ENCODE measurements at places on chromosomes 2 and 18.

DNA sequence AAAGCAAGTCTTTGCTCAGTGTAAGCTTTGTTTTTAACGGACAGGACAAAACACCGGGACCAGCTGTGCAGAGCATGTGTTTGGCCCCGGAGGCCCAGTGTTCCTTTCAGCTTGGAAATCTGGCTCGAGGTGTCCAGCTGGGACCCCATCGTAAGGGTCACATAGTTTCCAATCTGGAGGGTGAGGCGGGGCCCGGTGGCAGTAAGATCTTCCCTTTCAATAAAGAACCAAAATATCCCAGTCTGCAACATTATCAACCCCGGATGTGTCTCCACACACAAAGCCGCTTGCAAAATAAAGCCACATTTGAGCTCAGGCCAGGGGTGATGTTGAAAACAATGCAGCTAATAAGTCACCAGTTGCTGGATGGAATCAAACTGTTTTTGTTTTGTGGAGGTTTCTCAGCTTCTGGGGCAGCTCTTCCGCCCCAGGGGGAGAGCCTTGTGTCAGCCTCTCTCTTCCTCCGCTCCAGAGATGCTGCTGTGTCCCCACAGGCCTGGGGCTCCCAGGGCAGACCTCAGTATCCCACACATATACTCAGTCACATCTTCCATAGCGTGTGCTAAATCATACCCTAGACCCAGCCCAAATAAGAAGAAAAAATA, 138.6 kb upstream of the GLI2 start:
- no peak for DNase-seq

- DNase-seq: no peak
These were observed 1.2 kb upstream of the CCDC88A start for GRCh38 chr2:55420871-55421270.

GRCh38 chr2:106566050-106566449, 78.9 kb downstream of the CD8B2 start:
- DNase-seq: no peak

DNA sequence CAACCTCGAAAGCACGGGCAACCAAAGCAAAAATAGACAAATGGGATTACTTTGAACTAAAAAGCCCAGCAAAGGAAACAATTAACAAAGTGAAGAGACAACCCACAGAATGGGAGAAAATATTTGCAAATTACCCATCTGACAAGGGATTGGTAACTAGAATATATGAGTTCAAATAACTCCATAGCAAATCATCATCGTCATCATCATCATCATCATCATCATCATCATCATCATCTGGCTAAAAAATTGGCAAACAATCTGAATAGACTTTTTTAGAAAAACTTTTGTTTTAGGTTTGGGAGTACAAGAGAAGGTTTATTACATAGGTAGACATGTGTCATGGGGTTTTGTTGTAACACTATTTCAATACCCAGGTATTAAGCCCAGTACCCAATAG, 1239.3 kb upstream of the FAM98A start:
- no peak for DNase-seq

DNA sequence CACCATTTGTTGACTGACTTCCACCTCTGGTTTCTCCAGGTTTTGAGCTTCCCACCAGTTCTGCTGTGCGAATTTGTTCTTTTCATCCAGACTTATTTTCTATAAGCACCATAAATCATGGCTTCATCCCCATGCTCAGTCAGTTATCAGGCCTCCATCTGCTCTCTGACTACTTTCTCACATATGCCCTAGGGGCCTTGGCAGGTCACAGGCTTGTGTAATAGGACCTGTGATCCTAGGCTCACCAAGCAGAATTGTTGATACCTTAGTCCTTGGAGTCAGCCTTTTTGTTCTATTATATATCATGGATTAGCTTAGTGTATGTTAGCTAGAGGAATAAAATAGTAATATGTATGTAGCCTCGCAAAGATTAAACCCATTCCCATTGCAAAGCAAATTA, 284.2 kb upstream of the TANK start:
- no peak for DNase-seq

GRCh38 chr2:236090027-236090382, 78.2 kb downstream of the GBX2 start:
- DNase-seq: no peak

- no peak for DNase-seq
These were observed 15.2 kb upstream of the GALM start for GRCh38 chr2:38650717-38651116.

DNA sequence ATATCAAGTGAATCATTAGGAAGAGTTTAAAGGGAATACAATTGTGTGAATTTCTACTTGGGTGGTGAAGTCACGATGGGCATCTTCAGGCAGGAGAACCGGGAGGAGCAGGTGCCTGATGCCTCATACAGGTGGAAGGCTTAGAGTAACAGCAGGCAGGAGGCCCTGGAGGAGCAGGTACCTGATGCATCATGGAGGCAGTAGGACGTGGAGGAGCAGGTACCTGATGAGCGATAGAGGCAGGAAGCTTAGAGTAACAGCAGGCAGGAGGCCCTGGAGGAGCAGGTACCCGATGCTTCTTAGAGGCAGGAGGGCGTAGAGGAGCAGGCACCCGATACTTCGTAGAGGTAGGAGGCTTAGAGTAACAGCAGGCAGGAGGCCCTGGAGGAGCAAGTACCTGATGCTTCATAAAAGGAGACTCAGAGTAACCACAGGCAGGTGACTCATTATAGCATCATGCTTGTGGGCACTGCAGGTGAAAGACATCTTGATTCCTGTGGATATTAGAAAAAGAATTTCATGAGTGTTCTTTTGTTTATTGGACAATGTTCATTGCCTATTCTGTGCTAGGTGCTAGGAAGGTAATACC, 133.9 kb downstream of the ATP9B start:
- DNase-seq: no peak

- DNase-seq: no peak
These were observed 22.0 kb downstream of the EPC2 start for GRCh38 chr2:148666555-148666954.

DNA sequence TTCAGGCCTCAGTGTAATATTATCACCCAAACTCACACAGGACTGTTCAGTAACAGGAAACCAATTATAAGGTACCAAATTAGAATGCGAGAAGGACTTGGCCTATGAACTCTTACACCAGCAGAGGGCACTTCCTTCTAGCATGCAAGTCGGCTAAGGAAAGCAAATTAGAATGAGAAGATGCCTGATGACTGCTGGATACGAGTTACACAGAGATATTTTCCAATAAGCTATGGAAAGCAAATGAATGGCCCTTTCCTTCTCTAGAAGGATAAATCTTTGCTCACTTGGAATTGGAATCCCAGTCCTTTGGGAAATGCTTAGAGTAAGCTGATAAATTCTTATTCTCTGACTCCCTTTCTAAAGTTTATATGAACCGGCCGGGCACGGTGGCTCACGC, 109.8 kb downstream of the AP1S3 start:
- peak; percentile 3 for DNase-seq

DNA sequence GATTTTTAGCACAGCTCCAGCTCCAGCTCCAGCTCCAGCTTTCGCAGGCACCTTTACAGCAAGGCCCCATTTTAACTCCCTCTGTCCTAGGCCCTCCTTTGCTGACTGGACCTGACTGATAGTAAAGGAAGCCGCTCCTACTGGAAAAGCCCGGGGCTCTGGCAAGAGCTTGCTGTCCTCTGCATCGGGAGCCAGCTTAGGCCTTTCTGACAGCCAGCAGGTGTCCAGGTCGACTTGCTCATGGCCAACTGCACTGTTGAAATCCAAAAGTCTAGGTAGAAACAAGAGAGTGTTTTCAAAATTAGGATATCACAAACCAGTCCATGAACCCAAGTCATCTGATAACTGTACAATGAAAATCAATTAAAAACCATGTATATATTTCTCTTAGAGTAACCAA, 161.1 kb downstream of the LAMA1 start:
- no peak for DNase-seq

GRCh38 chr2:172772633-172773032, 37.0 kb downstream of the RAPGEF4 start:
- DNase-seq: no peak

- no peak for DNase-seq
These were observed 689.4 kb upstream of the SLC8A1 start for GRCh38 chr2:41141146-41141791.

GRCh38 chr18:5585653-5586052, 41.9 kb upstream of the EPB41L3 start:
- DNase-seq: no peak

- DNase-seq: no peak
These were observed 443.4 kb downstream of the ZNF516 start for GRCh38 chr18:76051396-76052226.

DNA sequence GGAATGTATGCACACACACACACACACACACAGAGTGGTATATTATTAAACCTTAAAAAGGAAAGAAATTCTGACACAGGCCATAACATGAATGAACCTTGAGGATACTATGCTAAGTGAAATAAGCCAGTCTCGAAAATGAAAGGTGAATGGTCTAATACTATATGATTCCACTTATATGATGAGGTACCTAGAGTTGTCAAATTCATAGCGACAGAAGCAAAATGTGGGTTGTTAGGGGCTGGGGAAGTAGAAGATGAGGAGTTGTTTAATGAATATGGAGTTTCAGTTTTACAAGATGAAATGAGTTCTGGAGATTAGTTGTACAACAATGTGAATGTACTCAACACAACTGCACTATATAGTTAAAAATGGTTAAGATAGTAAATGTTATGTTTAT, 118.1 kb downstream of the ABCA12 start:
- DNase-seq: no peak

GRCh38 chr2:192157776-192158175, 37.0 kb downstream of the TMEFF2 start:
- no peak for DNase-seq

- DNase-seq: no peak
These were observed 19.6 kb upstream of the EPAS1 start for GRCh38 chr2:46277431-46278190.

DNA sequence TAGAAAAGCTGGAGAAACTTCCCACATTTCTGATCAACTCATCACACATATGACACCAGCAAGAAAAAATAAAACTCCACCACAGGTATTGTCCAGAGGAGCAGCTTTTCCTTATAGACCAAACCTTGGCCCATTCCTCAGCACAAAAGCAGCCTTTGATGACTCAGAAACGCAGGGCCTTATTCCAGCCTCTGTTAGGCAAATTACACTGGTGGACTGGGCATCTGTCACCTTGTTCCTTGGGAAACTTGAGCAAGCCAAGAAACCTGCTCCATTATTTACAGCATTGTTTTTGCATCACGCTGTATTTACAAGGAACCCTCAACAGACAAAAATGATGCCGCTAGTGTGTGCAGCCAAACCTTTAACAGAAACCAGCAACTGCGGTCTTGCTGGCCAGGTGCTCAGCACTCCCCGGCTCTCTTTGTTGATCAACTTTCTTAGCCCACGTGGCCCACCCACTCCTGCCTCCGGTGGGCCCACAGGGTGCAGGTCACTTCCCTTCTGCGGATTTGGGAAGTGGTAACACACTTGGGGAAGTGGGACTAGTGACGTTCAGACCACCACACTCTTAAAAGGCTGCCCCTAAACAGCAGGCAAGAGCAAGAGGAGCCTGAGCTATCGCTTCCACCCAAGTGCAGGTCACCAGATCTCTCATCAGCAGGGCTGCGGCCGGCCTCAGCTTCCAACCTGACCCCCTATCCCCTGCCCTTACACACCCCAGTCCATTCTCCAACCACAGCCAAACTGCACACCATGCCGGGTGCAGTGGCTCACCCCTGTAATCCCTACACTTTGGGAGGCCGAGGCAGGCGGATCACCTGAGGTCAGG, 1.5 kb downstream of the AP1S3 start:
- no peak for DNase-seq

DNA sequence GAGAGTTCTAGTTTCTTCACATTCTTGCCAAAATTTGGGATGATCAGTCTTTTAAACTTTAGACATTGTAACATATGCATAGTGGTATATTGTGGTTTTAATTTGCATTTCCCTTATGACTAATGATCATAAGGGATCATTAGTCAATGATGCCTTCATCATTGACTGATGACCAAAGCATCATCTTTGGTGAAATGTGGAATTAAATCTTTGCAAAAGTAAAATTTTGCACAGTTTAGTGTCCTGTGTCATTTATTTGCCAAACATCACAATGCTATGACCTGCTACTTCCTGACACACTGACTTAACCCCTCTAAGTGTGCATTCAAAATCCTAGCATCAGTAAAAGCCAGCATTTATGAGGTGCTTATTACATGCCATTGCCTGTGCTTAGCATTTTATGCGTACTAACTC, 58.9 kb upstream of the SLC1A4 start:
- no peak for DNase-seq

DNA sequence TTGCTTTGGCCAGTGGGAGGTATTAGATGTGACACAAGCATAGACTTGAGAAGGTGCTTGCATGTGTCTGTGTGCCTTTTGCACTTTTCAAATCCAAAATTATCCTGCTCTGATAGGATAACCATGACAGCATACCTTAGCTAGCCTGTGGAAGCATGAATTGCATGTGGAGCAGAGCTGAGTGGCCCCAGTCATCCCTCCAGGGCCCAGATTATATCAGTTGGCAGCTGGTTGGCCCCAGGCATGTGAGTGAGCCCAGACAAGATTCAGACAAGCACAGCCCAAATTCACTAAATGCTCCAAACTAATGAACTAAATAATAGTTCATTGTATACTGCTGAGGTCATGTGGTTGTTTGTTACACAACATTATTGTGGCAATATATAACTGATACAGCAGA, 18.8 kb downstream of the TACR1 start:
- DNase-seq: no peak

- no peak for DNase-seq
These were observed 9.1 kb downstream of the KLF7 start for GRCh38 chr2:207156451-207157161.

GRCh38 chr18:9217743-9218451, 81.3 kb downstream of the ANKRD12 start:
- no peak for DNase-seq

DNA sequence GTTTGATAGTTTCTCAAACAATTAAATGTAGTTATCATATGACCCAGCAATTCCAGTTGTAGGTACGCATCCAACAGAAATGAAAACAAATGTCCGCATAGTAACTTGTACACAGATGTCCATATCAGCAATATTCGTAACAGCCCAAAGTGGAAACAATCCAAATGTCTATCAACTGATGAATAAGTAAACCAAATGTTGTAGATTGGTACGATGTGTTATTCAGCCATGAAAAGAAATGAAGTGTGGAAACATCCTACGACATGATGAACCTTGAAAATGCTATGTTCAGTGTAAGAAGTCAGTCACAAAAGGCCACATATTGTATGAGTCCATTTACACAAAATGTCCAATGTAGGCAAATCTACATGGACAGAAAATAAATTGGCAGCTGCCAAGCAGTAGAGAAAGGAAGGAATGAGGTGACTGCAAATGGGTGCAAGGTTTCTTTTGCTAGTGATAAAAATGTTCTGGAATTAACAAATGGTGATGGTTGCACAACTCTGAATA, 26.9 kb downstream of the GAREM1 start:
- DNase-seq: no peak

DNA sequence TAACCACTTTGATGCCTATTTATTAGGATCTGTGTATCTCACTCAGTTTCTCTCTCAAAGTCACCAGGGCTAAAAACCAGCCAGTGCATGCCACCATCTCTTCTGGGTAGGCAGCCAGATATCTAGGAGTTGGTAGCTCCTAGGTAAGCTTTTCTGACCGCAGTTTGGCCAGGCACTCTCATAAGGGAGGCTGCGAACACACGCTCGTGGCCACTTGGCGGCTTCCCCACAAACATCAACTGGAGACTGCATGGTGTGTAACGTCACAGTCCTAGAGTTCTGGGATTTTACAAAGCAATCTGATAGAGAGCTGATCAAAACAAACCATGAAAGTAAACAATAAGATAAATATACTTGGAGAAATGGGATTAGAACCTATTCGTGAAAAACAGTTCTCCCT, 424.3 kb upstream of the ACVR2A start:
- DNase-seq: no peak
